ENCODE measurements at places on chromosomes 4 and X.

DNA sequence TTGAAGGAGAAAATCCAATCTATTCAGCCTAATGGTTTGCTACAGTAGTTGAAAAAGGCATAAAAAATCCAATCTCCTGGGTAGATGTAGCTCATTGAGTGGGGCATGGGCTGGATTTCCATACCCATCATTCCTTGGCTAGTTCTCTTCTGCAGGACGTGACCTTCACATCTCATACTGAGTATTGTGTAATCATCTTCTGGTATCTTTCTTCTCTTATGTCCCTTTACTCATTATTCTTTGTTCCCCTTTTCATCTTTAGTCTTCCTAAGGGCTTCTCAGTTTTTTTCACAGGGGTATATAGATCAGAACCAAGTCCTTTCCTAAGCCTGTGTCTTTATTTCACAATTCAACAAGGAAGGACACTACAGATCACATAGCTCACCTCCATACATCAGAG, 727.6 kb upstream of the MAGEB2 start:
- DNase-seq = no peak

DNA sequence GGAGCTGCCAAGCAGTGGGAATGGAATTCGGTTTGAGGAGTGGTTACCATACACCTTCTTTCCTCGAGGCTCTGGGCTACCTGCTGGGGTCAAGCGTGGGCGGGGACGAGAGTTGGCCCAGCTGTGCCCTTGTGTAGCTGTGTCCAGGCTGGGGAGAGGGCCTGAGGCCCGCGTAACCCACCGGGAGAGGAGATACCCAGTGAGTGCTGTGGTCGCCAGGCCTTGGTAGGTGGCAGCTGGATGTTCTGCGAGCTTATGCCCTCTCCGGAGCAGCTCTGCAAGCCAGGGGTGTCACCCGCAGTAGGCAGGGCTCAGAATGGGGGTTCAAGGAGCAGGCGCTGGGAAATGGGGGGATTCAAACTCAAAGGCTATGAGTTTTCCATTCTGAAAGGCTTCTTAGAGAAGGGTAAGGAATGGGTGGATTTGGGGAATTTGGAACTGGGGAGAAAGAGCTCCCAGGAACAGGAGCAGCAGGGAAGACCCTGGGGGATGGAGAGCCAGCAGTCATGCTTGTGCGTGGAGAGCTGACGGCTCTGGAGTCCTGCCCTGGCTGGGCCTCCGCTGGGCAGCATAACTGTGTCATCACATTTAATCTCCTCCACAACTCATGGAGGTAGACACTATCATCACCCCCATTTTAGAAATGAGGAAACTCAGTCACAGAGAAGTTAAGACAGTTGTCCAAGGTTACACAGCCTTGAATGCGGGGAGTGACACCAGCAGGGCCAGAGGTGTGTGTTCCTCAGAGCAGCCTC, 117.5 kb downstream of the SORCS2 start:
- no peak for DNase-seq

GRCh38 chrX:118329175-118329574, 16.7 kb upstream of the WDR44 start:
- no peak for DNase-seq

GRCh38 chrX:117508021-117508420, 608.6 kb downstream of the KLHL13 start:
- DNase-seq = no peak

- no peak for DNase-seq
These were observed 1.3 kb downstream of the NEUROG2 start for GRCh38 chr4:112514647-112515197.

- no peak for DNase-seq
These were observed 31.4 kb upstream of the MBNL3 start for GRCh38 chrX:132520213-132520612.

DNA sequence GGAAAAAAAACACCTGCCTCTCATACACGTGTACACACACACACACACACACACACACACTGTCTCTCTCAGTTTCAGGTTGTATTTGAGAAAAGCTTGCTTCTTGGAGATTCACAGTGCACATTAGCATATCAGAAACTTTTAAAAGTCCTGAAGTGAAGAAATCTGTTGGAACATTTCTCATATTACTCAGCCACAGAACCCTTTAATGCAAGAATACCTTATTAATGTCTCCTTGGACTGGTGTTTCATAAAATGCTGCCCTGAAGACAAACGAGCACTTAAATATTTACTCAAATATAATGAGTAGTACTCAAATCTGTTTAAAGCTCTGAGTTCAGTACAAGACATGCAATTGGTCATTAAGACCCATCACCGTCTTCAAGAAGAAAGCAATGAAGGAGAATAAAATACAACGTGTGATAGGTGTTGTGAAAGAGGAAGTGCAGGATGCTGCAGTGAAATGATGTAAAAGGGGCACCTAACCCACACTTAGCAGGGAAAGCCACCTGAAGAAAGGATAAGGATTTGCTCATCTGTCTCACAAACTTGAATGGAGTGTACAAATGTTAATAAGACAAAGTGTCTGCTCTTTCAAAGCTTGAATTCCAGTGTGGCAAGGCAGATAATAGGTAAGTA, 57.0 kb downstream of the DCLK2 start:
- no peak for DNase-seq

- peak; percentile 91 for DNase-seq
These were observed at the start of gene TIMP1 for GRCh38 chrX:47581731-47582647. TIMP1 (plus strand) TSS chrX:47582436; CDS start chrX:47583416, 980 bp downstream.

DNA sequence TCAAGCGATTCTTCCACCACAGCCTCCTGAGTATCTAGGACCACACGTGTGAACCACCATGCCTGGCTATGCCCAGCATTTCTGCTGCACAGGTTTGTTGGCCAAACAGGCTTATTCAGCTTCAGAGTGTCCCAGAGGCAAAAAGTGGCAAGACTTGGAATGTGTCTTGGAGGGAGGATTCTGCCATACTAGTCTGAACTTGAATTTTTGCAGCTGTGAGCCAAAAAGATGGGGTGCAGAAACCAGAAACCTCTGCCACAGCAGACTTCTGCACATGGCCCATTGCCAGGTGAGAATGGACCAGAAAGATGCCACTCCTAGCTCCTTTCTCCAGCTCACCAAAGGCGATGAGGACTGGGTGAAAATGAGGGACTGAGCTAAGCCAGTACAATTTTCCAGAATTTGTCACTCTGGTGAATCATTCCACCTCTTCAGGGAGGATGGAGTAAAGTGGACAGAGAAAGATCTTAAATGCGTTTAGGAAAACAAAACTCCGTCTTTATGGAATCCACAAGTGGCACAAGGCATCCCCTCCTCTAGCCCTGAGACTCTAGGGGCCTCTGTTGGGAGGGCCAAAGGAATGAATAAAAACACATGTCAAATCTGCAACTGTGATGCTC, 369.1 kb upstream of the CLNK start:
- peak; percentile 66 for DNase-seq

DNA sequence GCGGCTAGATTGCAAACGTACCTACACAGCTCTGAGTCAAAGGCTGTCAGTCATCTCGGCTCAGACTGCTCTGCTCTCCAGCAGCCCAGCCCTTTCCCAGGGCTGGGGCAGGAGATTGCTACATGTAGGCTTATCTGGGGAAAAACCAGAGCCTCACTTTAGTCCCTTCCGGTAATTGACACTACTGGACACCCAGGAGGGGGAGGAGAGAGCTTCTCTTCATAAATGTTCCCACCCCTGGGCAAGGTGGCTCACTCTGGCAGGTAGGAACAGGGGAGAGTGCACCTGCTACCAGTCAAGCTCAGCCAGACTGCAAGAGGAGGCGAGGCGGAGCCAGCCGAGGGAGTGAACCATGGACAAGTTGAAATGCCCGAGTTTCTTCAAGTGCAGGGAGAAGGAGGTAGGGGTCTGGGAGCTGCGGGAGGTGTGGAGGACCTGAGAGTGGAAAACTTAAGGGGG, at the start of gene SLC6A14:
SLC6A14 (plus strand) TSS at position 249 of the 459 bp plus-strand sequence; CDS start at position 353, 104 bp downstream.
- DNase-seq = peak; percentile 78

DNA sequence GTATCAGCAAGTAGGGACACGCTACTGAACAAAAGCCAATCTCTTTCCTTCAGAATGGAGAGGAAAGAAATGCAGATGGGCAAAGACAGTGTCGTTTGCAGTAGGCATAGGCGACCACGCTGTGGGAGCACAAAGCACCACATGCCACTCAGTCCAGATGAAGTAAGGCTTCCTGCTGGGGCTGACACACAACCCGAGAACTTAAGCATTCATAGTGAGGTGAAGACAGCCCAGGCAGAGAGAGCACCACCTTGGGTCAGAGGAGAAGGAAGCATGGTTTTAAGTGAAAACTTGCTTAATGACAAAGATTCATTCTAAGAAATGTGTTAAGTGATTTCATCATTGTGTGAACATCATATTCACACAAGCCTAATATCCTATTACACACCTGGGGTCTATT, 238.8 kb downstream of the MGST2 start:
- no peak for DNase-seq

DNA sequence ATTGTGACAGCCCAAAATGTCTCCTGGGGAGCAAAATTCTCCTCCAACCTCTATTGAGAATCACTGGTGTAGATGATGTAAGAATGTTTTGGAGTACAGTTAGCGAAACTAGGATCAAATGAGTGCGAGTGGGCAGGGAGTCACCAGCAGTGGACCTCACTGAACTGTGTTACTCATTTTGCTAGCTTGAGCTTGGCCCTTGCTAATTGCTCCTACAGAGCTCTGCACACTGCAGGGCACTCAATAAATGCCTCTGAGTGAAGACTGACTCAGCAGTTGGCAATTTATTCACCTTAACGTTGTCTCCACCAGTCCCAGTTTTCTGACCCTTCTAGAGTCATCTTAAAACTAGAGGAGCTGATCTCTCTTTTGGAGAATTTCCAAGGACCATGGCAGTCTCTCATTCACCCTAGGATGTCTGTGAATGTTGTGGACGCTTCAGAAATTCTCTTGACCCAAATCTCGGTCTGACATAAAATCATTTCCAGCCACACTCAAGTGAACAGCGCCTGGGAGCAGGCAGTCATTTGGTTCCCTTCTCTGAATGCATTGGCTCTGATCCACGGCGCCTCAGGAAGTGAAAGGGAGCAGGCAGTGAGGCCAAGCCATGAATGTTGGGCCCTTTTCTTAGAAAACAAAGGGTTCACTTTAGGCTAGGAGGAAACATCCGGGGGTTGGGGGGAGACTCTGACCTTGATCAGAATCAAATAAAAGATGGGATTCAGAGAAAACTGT, 148.1 kb downstream of the NWD2 start:
- DNase-seq = peak; percentile 32

DNA sequence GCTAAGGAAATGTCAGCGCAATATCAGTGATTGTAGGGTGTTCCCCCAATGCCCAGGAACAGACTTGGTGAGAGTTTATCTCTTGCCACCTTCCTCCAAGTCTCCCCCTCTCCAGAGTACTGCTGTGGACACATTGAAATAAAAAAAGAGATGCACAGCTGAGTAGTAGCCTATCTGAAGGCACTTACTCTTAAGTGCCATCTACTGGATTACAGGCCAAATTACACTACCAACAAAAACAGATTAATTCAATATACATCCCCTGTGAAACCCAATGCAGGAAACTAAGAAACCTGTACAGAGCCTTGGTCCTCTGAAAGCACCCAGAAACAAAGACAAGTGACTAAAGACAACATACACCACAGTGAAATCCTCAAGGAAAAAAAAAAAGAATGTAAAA, 460.3 kb downstream of the ZIC3 start:
- peak; percentile 1 for DNase-seq
